ENCODE measurements at places on chromosomes 1 and 21.

- no peak for DNase-seq
These were observed 47.1 kb upstream of the ARHGAP29 start for GRCh38 chr1:94284476-94284875.

DNA sequence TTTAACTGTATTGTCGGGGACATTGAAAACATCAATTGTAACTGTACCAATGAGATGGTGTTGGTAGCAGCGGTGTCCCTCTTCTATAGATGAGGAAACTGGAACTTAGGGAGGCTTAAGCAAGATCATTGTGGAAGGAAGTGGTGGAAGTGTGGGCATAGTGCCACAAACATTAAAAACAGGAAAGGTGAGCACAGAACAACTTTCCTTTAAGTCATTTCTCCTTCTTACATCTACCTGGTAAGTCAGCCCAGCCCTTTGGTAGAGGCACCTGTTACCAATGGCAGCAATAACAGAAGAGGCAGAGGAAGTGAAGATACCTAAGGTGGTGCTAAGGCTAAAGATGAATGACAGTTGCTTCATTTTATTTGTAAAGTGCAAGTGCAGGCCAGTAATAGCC, 12.0 kb upstream of the CTSS start:
- no peak for DNase-seq

- no peak for DNase-seq
These were observed 19.9 kb upstream of the TMEM39B start for GRCh38 chr1:32052887-32053286.

DNA sequence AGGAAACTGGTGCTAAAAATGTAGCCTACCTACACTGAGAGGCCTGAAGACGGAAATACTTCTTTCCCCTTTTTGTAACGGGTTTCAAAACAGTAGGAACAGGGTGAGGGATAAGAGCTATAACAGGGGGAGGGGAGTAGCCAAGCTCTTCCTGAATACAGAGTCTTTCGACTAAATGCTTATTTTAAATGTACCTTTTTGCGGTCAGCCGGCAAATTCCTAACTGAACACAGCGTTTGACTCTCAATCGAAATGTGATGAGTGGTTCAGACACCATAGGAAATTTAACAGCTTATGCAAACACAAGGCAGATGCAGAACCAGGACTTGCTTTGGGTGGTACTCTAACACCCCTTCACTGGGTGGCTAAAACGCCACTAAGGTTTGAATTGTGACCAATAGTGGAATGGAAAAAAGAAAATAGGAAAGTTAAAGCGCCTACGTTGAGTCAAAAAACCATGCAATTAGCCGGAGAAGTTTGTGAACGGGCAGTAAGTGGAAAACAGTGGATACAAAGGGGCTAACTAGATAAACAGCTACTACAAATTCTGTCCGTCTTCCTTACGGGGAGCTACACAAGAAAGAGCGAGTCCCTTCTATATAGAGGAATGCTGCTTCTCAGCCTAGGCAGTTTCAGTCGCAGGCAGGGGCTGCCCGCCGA, 1.7 kb downstream of the EGLN1 start:
- no peak for DNase-seq

GRCh38 chr1:63902844-63903589, 129.2 kb downstream of the ROR1 start:
- DNase-seq, result no peak

- DNase-seq, result no peak
These were observed 4.8 kb upstream of the PCNX2 start for GRCh38 chr1:233300326-233300725.

DNA sequence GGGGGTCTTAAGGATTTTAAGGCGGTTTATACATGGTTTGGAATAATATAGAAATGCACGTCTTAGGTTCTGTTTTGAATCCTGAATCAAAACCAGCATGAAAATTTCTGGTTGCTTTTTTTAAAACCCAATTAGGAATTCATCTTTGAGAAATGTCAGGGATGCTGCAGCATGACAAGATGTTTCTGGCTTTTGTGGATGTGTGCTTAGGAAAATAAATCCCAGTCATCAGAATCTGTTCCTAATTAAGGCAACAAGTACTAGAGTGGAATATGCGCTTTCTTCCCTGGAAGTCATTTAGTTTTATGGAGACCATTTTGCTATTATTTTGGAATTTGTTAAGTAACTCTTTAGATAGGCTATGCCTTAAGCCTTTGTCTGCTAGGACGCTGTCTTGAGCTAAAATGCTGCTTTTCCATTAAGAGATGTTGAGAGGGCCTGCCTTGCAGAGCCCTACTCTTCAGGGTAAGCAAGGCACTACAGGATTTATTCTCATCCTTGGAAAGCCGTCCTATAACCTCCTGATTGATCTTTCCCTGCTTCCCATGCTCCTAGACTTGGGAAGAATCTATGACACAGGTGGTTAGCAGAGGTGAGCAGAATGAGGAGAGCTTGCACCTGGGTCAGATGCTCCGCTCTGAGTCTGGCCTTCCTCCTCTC, 332.8 kb downstream of the DISC1 start:
- no peak for DNase-seq

All from AG04449 (cell line).